ENCODE measurements at places on chromosomes 4 and X.

DNA sequence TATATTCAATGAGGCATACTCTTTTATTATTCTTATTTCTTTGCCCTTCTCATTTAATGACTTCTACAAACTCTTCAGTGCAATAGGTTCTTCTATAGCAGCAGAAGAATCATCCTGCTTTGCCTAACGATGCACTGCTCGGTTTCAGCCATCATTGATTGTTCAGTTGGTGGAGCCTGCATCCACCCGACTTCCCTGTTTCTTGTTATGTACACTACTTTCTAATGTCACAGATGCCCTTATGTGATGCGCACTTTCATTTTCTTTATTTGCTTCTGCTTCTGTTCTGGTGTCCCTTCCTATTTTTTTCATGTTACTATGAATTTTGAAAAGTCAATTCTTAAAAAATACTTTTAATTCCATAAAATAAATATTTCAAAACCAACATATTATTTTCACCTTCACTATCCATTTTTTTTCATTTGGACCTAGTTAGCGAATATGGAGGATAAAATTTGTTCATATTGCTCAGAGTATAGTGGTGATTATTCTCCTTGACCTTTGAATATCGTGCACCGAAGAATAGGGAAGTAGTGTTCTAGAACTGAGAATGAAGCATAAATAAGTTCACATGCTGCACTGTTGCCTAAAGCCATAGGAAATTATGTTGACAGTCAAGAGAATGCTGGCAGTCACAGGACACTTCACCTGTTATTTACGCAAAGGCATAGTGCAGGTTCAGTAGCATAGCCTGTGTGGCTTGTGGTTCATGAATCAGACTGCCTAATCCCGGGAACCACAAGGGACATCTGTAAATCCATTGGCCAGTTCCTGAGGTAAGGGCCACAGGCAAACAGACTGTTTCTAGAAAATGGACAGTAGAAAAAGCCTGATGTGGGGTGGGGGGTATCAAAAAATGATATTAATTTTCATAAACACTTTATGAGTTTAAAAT is 21.3 kb upstream of the SFRP2 start:
- DNase-seq = no peak

GRCh38 chr4:48252313-48252712 is 17.3 kb downstream of the TEC start:
- no peak for DNase-seq

- peak; percentile 44 for DNase-seq
Measured at GRCh38 chr4:15716115-15716514, 13.2 kb downstream of the BST1 start.

DNA sequence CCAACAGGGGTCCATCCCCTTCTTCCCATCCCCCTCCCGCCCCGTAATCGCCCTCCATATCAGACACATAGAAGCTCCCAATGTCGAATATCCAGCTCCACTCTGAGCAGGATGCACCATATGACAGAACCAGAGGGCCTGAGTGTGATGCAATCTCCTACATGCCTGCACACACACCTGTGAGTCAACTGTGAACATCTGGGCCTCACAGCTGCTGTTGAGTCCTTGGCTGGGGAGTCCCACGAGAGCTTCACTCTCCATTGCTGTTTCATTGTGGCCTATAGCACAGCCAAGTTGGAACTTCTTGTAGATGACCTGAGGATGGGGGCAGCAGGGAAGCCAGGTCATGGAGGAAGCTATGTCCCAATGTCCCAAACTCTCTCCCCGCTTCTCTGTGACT is 8.2 kb downstream of the SLC38A5 start:
- no peak for DNase-seq

DNA sequence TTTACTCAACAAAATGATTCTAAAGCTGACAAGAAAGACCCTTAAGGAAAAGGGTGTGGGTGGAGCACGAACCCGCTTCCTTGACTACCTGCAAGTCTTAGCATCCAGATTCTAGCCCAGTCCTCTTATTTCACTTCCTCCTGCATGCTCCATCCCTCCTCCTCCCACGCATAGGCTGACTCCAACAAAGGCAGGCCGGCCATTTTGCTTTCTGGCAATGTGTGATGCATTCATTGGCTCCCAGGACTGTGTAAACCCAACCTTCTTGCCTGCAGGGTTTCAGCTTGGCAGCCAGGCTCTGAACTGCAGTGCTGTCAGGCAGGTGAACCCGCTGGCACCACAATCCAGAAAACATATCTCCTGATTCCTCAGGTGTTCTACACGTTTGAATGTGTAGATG is 39.3 kb downstream of the RTL9 start:
- peak; percentile 39 for DNase-seq

DNA sequence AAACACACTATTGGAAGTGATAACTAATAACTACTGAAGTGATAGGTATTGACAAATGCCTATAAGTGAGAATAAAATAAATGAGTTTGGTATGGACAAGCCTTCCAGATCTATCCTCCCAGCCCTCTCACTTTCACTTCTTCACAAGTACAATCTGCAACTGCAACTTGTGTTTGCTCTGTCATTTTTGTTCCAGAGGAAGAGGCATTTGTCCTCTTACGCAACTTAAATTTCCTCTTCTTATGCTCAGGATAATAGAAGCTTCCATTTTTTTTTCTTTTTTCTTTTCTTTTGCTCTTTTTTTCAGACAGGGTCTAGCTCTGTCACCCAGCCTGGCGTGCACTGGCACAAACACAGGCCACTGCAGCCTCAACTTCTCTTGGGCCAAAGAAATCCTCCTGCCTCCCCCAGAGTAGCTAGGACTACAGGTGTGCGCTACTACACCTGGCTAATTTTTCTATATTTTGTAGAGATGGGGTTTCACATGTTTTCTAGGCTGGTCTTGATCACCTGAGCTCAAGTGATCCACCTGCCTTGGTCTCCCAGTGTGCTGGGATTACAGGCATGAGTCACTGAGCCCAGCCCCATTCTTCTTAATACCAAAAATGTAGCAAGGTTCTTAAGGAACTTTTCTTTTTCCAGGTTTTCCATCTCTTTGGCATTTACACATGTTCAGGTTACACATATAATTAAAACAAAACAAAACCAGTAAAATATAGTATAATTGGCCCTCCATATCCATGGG is 73.1 kb downstream of the PDGFC start:
- no peak for DNase-seq

DNA sequence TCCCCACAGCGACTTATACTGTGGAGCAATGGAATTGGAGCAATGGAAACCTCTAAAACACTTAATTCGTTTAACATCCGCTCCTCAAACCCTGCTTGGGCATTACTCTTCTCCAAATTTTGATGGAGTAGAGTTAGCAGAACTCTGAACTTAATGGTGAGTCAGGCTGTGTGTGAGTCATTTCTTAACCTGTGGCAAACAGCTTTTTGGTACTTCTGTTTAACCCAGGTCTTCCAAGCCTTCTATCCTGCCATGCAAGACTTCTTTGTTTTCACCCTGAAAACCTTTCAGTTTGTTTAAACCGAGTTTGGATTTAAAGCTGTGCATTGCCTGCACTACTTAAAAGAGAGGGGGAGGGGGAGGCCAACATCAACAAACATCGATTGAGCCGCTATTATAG is 3.6 kb upstream of the AMOT start:
- DNase-seq = no peak

DNA sequence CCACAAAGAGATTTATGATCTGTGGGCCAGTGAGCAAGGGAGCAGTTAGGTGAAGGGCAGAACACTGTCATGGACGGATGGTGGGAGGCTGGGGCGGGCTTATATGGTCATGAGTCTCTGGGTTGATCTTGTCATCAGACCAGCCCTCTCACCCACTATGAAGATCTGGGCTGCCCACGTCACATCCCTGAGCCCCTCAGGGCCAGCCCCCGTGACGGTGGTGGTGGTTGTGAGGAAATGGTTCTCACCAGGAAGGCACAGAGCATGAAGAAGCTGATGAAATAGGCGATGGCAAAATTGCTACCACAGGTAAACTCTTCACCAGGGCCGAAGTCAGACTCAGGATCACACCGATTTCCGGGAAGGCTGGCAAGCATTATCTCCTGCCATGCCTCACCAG is 11.1 kb upstream of the SYP start:
- no peak for DNase-seq
